ENCODE measurements at places on chromosomes 4 and X.
A peak's percentile ranks its signal among the peaks of the same experiment; 100 is the strongest.

- DNase-seq = no peak
These were observed 38.7 kb downstream of the BEX3 start for GRCh38 chrX:103415068-103415467.

DNA sequence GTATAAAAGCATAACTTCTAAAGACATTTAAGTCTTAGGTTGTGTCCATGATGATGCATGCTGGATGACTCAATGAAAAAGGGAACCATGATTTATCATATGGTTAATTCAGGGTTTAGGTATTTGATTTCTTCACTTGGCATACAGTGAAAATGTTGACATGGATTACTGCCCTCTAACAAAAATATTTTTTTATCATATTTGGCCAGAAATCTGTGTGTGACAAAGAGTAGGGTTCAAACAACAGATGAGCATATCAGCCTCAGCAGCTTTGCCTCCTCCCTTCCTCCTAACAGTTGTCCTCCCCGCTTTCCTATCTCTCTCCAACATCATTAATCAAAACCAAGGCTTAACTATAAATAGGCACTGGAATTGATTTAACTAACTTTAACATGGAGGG, 46.3 kb downstream of the ARHGAP6 start:
- DNase-seq = no peak

- DNase-seq = no peak
These were observed 148.9 kb upstream of the RBPJ start for GRCh38 chr4:26171941-26172340.

- peak; percentile 76 for DNase-seq
These were observed 42.9 kb upstream of the INTS6L start for GRCh38 chrX:135477576-135477975.

GRCh38 chr4:124028182-124028581, 631.6 kb downstream of the SPRY1 start:
- peak; percentile 33 for DNase-seq

DNA sequence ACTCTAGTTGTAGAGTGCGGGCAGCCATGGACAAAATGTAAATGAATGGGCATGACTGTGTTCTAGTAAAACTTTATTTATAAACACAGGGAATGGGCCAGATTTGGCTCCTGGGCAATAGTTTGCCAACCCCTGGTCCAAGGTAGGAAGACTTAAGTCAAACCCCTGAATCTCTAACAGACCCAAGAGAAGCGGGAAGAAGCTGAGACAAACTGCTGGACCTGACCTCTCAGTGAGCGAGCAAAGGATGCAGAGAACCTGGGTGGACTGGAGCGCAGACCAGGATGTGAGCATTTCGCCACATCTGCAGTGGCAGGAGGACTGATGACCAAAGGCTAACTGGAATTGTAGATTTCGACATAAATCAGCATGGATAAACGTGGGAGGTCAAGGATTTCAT, 201.6 kb downstream of the STIM2 start:
- DNase-seq = no peak

- DNase-seq = peak; percentile 80
These were observed 16.2 kb downstream of the AWAT2 start for GRCh38 chrX:70033348-70034051.

GRCh38 chr4:56844802-56845580, 23.5 kb upstream of the SPINK2 start:
- DNase-seq = no peak

GRCh38 chr4:93143902-93144301, 684.7 kb upstream of the ATOH1 start:
- no peak for DNase-seq

DNA sequence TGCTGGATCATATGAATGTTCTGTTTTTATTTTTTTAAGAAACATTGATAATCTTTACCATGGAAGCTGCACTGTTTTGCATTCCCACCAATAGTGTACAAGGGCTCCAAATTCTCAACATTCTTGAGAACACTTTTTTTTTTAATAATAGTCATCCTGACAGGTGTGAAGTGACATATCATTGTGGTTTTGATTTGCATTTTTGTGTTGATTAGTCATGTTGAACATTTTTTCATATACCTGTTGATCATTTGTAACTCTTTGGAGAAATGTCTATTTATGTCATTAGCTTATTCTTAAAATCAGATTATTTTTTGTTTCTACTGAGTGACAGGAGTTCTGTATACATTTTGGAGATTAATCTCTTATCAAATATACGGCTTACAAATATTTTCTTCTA, 408.5 kb downstream of the GLUD2 start:
- DNase-seq = no peak

DNA sequence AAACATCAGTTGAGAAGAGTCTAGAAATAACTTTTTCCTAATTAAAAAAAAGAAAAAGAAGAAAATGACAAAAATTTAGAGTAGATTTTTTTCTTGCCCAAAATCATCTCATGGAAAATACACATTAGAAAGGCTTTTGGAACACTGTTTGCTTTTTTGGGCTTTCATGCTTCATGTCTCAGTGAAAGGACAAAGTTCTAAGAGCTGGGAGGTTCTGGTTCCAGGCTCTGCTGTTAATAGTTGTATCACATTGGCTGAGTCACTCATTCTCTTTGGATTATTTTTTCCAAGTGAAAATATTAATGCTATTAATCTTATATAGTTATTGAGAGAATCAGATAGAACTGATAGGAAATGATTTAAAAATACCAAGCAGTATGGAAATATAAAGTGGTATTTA, 32.9 kb upstream of the ETNPPL start:
- no peak for DNase-seq

DNA sequence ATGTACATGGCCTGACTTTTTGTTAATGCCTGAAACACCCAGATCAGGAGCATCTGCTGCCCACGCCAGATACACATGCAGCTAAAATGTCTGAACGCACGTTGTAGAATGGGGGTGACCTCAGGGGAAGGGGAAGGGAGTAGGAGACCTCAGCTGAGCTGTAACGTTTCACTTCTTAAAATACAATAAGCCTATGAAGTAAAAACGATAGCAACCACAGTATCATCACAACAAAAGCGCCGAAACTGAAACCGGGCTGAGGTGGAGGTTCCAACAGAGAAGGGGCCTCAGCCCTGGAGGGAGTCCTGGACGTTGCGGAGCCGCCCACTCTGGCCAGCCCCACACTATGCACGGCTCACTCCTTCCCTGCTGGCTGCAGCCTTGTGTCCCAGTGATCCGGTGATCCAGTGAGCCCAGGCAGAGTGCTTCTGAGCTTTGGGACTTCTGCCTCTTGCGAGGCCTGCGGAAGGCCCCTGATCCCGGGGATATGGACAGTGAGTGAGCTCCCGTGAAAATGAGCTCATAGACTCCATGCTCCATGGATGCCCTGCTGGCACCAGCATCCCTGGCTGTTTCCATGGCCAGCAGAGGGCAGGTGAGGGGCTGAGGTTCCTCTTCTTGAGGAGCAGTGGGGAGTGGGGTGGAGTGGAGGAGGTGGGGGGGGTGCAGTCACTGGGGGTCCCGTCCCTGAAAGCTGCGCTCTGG, 52.0 kb downstream of the HMX1 start:
- no peak for DNase-seq

DNA sequence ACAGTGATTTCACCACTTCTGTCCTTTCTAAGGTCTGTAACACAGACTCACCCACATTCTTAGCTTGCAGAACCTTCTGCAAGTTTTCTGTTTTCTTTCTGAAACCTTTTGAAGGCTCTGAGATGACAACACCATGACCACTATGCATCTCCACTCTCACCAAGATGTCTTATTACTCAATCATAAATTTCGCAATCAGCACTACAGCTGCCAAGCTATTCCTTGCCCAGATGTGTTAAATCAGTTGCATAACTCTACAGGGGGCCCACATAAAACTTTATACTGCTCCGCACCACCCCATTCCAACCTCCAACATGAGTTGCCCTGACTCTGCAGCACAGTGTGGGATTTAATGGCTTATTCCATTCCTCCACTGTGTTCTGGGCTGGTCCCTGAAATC, 229.9 kb downstream of the COL25A1 start:
- DNase-seq = no peak

DNA sequence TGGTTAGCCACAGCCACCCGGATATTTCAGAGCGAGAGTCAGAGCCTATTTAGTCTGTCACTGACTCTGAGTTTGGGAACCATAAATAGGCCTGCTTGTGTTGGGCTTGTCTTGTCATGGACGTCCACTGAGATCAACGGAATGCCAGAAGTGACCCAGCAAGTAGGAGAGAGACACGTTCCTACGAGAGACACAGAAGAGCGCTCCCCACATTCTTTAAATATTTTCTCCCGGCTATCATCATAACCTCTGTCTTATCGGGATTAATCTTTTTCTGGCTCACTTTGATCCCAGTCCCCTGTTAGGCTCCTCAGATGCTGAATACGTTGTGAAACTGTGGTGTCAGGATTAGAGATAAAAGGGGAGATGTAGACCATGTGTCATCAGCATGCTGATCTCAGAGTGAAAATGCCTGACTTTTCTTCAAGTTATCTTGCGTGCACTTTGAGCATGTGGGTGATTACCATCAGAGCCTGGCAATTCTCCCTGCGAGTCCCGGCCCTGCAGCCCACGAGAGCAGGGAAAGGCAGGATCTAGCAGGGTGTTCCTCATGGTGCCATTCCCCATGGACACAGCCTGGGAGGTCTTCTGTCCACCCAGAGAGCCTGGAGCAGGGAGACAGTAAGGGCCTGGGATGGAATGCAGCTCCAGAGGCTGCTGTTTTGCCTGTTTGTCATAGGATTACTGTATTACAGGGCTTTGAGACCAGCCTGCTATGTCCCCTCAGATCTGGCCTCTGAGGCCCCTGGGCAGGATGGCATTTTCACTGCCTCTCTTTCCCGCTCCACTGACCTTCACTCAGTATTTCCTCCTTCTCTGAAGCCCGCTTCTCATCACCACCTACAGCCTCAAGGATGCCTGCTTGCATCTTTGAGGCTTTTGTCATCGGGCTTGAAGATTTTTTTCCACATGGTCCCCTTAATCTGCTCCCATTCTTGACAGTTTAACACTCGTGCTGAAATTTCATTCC, 2.8 kb upstream of the TENM3 start:
- DNase-seq = no peak

DNA sequence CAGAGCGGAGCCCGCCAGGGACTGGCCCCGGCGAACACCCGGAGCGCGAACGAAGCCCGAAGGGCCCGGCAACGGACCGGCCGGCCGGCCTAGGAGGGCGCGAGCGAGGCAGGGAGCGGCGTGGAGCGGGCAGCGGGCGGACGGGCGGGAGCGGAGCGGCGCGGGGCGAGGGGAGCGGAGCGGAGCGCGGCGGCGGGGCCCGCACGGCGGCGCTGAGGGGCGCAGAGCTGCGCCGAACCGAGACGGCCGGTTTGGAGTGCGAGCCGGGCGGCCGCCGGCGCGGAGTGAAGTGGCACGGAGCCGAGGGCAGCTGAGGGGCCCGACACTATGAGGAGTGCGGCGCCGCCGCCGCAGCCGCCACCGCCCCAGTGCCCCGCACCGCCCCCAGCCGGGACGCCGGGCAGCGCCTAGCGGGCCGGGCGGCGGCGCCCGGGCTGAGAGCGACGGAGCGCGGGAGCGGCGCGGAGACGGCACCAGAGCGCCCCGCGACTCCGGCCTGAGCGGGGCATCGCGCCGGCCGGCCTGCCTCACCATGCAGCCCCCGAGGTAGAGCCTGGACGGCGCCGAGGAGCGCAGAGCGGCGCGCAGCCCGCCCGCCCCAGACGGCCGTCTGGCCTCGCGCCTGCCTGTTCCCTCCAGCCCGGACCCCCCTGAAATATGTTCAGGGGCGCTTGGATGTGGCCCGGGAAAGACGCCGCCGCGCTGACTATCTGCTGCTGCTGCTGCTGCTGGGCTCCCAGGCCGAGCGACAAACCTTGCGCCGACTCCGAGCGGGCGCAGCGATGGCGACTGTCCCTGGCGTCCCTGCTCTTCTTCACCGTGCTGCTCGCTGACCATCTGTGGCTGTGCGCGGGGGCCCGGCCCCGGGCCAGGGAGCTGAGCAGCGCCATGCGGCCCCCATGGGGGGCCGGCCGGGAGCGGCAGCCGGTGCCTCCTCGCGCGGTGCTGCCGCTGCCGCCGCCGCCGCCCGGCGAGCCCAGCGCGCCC, 793 bp downstream of the NALF2 start:
- DNase-seq = peak; percentile 43

GRCh38 chrX:13309631-13310030, 10.2 kb downstream of the ATXN3L start:
- no peak for DNase-seq

GRCh38 chr4:37132351-37132974, 112.1 kb upstream of the NWD2 start:
- DNase-seq = no peak

DNA sequence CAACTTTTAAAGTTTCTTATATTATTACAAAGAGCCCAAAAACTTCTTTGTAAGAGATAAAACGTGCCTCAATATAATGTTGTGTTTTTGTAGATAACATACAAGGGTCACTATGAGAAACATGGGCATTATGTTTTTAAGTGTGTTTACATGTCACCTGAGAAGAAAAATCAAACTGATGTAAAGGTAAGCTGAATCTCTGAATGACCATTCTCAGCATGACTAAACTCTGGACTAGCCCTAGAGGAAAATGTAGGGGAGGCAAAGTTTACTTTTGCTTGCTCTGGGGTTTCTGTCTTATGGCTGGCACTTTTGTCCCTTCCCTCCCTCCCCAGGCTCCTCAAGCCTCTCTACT, 6.8 kb downstream of the MEPE start:
- DNase-seq = no peak

- no peak for DNase-seq
These were observed 148.5 kb downstream of the FRAS1 start for GRCh38 chr4:78205591-78205990.

DNA sequence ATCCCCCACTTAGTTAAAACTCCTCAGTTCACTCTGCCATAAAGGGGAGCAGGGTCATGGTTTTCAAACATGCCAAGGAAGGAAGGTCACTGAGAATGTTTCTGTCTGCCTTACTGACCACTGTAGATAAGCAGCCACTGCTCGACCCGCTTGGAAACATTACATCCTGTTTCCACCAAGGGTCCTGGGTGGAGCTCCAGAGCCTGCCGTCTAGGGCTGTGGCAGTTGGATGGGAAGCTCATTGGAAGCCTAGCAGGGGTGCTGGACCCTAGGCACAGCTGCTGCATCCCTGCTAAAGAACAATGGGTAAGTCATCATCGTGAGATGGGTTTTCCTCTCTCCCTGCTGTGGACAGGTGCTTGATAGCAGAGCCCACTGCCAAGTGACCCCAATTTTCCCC, 76.0 kb upstream of the SRD5A3 start:
- no peak for DNase-seq

DNA sequence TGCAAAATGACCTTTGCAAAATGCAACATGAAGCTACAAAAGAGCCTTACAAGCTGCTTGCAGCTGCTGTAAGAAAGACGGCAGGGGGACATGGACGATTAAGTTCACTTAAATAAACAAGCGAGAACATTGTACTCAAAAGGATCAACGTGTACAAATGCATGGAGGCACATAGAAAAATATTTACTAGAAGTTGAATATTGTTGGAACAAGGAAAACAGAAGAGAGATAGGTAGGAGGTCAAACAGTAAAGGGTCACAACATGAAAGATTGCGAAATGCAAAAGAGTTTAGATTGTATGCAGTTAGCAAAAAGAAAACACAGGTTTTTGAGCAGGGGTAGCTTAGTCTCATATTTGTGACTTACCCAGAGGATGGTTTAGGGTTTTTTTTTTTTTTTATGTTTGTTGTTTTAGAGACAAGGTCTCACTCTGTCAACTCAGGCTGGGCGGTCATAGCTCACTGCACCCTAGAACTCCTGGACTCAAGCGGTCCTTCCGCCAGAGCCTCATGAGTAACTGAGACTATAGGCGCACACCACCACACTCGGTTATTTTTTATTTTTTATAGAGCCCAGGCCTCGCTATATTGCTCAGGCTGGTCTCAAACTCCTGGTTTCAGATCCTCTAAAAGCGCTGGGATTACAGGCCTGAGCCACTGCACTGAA, 1.4 kb upstream of the PHF8 start:
- no peak for DNase-seq
